Glomerular endothelial cell (primary cell): ENCODE measurements at places on chromosomes 16 and 17. TPM values are rescaled to one million over a fixed set of nuclear protein-coding genes. Genes with fewer than 3 reads are reported as not detected.

SLC5A11 gene
- total RNA-seq = 0.29 TPM in 1 of 2 replicates, not detected in the other

WNT9B gene
- not detected in 2 replicates for total RNA-seq

WIPF2 gene
- total RNA-seq = 15.9 and 17.3 TPM in 2 replicates

NOD2 gene
- total RNA-seq = 0.23 and 0.29 TPM in 2 replicates

KCNH6 gene
- total RNA-seq = not detected in 2 replicates

DNA sequence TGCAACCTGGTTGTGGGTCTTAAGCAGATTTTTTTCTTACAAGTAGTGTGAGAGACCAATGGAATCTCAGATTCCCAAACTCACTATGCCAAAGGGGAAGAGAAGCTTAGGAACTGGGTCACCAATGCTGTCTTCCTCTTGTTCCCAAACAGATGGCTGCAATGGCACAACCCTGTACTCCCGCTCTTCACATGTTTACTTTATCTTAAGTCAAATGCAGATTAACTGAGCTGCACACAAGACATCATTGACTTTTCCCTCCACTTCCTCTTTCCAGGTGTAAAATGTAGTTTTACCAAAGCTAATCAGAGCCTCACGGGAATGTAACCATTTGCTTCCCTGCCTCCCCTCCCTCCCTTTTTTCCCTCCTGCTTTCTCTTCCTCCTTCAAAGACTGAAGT is 14.4 kb upstream of the CD300E start:
- DNase-seq = no peak

DNA sequence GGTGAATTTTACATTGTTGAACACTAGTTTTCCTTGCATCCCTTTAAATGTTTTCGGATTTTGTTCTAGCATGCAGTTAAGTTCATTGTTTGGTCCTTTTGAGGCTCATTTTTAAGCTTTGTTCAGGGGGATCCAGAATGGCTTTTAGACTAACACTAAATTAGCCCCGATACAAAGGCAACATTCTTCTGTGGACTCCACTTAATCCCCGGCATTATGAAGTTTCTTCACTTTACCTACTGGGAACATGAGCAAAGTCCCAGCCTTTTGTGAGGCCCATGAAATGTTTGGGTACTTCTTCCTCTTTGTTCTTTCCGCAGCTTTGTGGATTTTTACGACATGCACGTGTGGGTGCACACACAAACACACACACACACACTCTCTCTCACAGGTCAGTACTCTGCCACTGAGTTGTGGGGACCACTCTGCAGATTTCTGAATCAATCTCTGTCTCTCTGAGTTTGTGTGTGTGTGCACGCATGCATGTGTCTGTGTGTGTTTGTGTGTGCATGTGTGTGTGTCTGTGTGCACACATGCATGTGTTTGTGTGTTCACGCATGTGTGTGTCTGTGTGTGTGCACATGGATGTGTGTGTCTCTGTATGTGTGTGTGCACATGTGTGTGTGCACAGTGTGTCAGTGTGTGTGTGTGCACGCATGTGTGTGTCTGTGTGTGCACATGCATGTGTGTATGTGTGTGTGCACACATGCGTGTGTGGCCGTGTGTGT is 240.4 kb upstream of the TNRC6C start:
- DNase-seq = no peak

DNA sequence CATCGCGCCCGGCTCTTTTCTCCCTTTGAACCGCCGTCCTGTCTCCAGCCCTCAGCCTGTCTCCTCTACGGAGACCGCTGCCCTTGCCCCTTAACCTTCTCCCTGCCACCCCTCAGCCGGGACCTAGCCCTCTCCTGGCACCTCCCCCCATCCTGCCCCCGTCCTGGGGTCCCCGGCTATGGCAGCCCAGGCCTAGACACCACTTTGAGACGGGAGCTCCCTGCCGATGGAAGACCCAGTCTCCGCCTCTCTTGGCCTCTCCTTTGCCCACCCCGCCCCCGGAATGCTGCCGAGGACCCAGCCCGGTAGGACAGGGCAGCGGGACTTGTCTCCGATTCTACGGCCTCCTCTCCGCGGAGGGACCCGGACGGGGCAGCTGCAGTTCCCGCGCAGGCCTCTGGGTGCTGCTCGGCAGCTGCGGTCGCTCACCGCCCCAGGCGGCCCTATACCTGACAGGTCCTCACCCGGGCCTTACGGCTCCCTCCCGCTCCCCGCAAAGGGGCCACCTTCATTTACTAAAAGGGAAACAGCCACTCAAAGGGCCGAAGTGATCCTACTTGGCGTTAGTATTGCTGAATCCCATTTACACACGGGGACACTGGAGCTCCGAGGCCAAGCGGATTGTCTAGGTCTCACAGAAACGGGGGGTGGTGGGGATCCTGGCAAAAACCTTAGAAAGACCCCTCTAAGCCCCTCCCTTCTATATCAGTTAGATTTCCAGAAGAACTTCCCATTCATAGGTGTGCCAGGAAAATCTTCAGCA is 32.6 kb upstream of the TAC4 start:
- DNase-seq = no peak

GRCh38 chr16:22315979-22316378 is 18.8 kb downstream of the POLR3E start:
- no peak for DNase-seq

DNA sequence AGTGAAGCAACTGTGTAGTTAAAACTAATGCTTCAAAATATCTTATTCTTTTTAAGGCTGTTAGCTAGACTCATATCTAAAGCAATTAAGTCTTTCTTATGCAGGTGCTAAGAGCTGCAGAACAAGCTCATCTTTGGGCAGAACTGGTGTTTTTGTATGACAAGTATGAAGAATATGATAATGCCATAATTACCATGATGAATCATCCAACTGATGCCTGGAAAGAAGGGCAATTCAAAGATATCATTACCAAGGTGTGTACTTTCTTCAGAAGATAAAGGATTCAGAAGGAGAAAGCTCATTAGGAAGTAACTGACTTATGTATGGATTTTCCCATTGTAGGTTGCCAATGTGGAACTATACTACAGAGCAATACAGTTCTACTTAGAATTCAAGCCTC is 23.9 kb downstream of the PTRH2 start:
- DNase-seq = no peak
